ENCODE measurements at places on chromosomes 2 and 18. TPM values are rescaled to one million over a fixed set of nuclear protein-coding genes. Genes with fewer than 3 reads are reported as not detected.

- no peaks in the 10 kb centered on the region for H3K27me3 ChIP-seq
- no peak overlapping the region for H3K4me3 ChIP-seq
- no peak overlapping the region for H3K27ac ChIP-seq
- H3K4me1 ChIP-seq = no peaks in the 10 kb centered on the region
- no peak for DNase-seq
- H3K36me3 ChIP-seq = no peaks in the 10 kb centered on the region
Measured at GRCh38 chr18:44715245-44715644, 34.6 kb downstream of the SETBP1 start.

- H3K4me3 ChIP-seq = no peak overlapping the region
- DNase-seq = no peak
- no peaks in the 10 kb centered on the region for H3K36me3 ChIP-seq
Measured at GRCh38 chr2:136257893-136258292, 139.9 kb upstream of the CXCR4 start.

DNA sequence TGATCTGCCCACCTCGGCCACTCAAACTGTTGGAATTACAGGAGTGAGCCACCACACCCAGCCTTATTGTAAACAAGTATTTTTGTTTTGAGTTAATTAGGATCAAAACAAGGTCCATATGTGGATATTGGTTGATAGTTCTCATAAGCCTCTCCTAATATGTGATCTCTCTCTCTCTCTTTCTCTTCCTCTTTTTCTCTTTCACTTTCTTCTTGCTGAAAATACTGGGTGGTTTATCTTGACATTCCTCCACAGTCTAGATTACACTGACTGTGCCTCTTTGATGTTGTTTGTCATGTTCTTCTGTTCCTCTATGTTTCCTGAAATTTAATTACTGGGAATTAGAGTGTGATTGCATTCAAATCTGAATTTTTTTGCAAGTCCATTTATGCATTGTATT lies 547.5 kb upstream of the NRXN1 start:
- H3K4me3 ChIP-seq = no peak overlapping the region
- DNase-seq = no peak
- H3K27me3 ChIP-seq = no peaks in the 10 kb centered on the region
- H3K4me1 ChIP-seq = no peaks in the 10 kb centered on the region

The CFAP221 gene
- 1.9 TPM for total RNA-seq

The EVA1A gene
- 1.4 TPM for total RNA-seq

GRCh38 chr2:207123335-207123744 lies 42.4 kb downstream of the KLF7 start:
- no peaks in the 10 kb centered on the region for H3K27me3 ChIP-seq
- H3K36me3 ChIP-seq = peaks cover 5% of the 10 kb centered on the region

The EHD3 gene
- total RNA-seq = 28.4 TPM

- no peak overlapping the region for H3K4me3 ChIP-seq
- no peak for DNase-seq
- H3K27ac ChIP-seq = no peak overlapping the region
- no peaks in the 10 kb centered on the region for H3K4me1 ChIP-seq
- no peaks in the 10 kb centered on the region for H3K27me3 ChIP-seq
Measured at GRCh38 chr2:28435241-28435640, 42.6 kb downstream of the FOSL2 start.

- no peak for DNase-seq
- H3K27ac ChIP-seq = no peak overlapping the region
- no peaks in the 10 kb centered on the region for H3K4me1 ChIP-seq
- H3K36me3 ChIP-seq = no peaks in the 10 kb centered on the region
- no peaks in the 10 kb centered on the region for H3K27me3 ChIP-seq
- H3K4me3 ChIP-seq = no peak overlapping the region
Measured at GRCh38 chr2:48695991-48696390, 59.5 kb downstream of the LHCGR start.

The FHOD3 gene
- 430 TPM for total RNA-seq

DNA sequence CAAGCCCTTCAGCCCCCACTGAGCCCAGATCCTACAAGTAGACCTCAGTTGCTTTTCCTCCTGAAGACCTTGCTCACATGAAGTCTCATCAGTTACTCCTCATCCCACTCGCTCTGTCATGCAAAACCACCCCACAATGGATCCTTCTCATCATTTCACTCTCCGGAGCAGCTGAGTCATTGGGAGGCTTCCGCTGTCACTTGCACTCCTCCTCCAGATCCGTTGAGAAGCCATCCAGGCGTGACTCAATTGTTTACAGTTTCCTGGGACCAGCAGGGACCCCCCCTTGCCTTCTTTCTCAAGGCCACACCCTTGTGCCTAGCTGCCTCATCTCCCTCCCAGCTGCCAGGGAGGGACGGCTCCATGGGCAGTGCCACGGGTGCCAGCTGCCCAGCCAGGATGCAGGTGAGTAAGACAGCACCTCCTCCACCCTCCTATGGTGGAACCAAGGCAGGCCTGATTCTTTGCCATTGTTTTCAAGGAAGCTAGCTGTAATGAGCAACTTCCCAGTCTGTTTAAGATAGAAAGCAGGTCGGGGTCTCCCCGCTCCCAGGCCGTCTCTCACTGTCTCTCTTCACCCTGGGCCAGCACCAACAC lies 16.3 kb downstream of the GPR55 start:
- no peaks in the 10 kb centered on the region for H3K36me3 ChIP-seq
- no peak overlapping the region for H3K4me3 ChIP-seq
- no peak for DNase-seq
- H3K27me3 ChIP-seq = no peaks in the 10 kb centered on the region

The ALPP gene
- not detected for total RNA-seq

All from heart right ventricle (tissue), 16 donors.